ENCODE measurements at places on chromosomes 2 and 18. TPM values are rescaled to one million over a fixed set of nuclear protein-coding genes. Genes with fewer than 3 reads are reported as not detected.

LYPD6 gene
- 0.27 TPM for total RNA-seq

SCYGR4 gene
- not detected for total RNA-seq

REV1 gene
- total RNA-seq, result 25.3 TPM

LYPD1 gene
- total RNA-seq, result not detected

GRCh38 chr18:8367217-8367988, 241.8 kb upstream of the RAB12 start:
- peak; percentile 34 for DNase-seq

DNA sequence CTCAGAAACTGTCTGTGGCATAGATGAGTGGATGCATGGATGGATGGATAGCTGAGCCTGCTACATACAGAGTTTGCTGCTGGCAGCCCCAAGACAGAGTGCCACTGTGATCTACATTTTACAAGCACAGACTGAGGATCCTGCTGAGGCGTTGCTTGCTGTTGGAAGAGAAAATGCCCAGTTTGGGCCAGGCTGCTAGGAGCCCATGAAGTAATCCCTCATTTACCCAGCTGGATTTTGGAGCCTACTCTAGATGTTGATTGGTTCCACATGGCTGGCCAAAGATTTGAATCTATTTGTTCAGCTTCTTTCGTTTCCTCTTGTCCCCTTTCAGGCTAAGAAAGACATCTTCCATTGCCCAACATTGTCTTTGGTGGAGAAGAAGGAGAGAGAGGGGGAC, 261.3 kb downstream of the CLIP4 start:
- no peak for DNase-seq

- DNase-seq, result no peak
These were observed 9.7 kb downstream of the RHBDD1 start for GRCh38 chr2:226845386-226846116.
